ENCODE measurements at places on chromosomes 12 and 14. TPM values are rescaled to one million over a fixed set of nuclear protein-coding genes. Genes with fewer than 3 reads are reported as not detected.

DNA sequence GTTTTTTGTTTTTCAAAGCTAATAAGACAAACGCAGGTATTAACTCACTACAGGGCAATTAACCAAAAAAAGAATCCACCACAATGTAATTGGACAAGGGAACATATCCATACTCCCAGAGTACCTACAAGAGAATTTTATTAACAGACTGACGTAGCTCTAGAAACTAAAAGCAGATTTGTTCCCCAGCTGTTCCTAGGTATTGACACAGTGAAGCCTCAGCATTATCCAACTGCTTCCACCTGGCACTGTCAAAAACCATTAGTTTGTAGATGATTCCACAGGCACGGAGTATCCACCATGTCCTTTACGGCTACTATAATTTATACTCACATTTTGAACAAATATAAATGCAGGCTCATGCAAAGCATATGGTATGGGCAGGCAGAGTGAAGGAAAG lies 22.3 kb downstream of the PPM1H start:
- DNase-seq, result no peak

BDKRB2 gene
- 14.5 TPM for total RNA-seq

PRH2 gene
- not detected for total RNA-seq

DNA sequence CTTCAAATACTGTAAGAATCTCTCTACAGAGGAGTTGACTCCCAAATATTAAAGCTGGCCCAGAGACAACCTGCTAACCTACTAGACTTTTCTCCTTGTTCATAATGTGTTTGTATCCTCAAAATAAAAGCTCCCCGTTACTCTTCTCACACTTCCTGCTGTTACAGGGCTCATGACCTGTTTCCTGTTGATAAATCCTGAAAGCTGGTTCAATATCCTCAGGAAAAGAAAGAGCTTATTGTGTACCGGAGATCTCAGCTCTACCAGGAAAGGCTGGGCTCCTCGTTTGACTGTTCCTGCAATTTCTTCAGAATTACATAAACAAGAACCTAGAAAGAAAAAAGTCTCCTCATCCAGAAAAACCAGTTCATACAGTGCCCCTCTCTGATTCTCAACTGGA lies 30.8 kb downstream of the CLEC1A start:
- DNase-seq, result no peak

- DNase-seq, result peak; percentile 50
Measured at GRCh38 chr14:41285186-41285748, 321.4 kb upstream of the LRFN5 start.

ESPL1 gene
- total RNA-seq, result 1.5 TPM

DNA sequence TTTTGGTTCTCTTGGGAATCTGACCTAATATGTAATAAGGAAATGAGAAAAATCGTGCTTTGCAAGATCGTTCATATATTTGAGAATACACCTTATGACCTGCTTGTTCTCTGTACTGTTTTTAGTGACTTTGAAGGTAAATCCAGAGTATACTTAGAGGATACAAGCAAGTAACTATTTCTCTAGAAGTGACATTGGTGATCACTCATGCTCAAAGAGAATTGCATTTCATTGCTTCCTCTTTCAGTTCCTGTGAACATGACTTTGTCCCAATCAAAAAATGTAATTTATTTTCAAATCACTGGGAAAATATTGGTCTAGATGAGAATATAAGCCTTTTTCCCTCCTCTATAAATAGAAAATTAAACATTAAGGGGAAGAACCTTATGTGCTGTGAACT lies 2.7 kb downstream of the KTN1 start:
- DNase-seq, result no peak

DNA sequence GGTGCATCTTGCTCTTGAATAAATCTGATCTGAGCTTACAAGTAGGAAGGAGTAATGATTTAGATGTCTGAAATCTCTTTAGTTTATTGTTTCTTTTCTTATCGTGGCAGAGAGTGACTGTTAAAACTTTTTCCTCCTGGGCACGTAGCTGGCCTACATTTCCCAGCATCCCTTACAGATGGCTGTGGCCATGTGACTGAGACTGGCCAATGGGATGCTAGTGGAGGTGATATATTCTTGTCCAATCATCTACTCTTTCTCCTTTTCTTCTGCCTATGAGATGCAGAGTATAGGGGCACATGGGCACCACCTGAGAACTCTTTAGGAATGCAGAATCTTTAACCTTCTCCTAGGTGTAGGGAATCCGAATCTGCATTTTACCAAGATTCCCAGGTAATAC lies 237.3 kb downstream of the RGS6 start:
- no peak for DNase-seq

DNA sequence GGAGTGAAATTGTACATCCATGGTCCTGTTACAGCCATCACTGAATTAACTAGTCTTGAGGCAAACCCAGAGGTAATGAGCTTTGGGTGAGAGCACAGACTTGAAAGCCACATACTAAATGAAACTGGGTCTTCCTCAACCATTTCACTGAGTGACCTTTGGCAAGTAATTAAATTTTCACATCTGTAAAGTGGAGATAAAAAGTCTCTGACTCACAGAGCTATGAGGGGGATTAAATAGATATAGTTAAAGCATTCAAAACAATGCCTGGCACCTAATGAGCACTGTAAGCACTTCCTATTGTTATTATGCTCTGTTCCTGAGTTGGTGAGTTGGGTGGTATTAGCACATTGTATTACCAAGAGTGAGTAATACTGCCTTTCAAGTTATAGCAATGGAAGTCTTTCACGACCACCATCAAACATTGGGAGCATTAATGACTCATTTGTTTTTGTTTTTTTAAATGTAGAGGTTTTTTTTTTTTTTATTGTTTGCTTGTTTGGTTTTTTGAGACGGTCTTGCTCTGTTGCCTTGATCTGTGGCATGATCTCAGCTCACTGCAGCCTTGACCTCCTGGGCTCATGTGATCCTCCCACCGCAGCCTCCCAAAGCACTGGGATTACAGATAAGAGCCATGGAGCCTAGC lies 12.5 kb upstream of the STRN3 start:
- DNase-seq, result no peak

DNA sequence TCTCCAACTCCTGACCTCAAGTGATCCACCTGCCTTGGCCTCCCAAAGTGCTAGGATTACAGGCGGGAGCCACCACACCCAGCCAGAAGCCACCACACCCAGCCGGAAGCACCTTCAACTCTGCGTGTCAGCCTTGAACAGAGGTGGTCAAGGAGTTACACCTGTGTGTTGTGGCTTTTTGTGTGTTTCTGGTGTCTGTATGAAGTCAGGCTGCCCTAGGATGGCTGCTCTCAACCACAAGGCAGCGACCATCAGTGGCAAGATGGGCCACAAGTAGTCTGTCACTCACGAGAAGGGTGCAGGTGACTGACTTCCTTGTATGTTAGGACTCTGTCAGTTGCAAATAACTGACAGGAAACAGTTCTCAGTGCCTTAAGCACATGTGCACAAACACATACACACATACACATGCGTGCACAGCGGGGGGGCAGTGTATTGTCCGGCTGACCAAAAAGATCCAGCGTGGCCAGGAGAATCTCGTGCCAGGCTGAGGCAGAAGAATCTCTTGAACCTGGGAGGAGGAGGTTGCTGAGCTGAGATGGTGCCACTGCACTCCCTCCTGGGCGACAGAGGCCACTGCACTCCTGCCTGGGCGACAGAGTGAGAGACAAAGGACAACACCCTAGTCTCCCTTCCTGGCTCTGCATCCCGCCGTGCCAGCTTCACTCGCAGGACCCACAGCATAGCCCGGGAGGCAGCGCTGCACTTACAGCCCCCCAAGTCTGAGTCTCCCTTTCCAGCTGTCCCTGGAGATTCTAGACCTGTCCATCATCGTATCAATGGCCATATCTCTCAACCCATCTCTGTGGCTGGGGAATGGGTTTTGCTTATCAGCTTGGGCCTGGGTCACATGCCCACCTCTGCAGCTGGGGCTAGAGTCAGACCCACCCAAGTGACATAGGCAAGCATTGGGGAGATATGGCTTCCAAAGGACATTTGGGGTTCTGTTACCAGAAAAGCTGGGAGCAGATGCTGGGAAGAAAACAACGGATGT lies 13.7 kb downstream of the P2RX4 start:
- no peak for DNase-seq

DNA sequence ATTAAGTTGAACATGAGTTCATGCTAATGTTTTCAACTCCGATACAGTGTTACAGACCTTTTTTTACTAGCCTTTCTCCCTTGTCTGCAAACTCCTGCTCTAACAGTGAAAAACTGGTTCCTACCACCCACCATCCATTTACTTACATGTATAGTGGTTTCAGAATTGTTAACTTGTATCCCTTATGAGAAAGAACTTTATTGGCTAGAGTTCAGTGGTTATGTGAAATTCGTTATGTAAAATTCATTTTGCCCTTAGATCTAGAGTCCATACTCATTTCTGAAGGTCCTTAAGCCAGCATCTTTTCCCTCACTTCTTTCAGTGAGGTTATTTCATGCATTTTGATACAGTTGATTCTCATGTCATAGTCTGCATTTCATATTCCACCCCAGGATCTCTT lies 51.0 kb downstream of the PRKCH start:
- DNase-seq, result no peak
